ENCODE measurements at places on chromosomes 16 and 17.

GRCh38 chr17:4898927-4899326, 409 bp upstream of the C17orf107 start:
- no peak for DNase-seq

DNA sequence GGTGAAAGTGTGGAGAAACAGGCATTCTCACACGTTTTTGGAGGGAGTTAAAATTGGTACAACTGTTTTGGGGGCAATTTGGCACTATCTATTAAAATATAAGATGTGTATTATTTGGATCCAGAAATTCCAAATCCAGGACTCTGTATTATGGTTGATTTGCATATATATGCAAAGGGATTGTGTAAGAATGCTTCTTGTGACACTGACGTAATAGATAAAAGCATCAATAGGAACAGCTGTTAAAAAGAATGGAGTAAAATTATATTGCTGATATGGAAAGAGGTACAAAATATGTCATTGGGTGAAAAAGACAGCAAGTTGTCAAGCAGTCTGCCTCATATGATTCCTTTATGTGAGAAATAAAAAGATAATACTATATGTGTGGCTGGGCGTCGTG, 17.3 kb downstream of the FA2H start:
- no peak for DNase-seq

DNA sequence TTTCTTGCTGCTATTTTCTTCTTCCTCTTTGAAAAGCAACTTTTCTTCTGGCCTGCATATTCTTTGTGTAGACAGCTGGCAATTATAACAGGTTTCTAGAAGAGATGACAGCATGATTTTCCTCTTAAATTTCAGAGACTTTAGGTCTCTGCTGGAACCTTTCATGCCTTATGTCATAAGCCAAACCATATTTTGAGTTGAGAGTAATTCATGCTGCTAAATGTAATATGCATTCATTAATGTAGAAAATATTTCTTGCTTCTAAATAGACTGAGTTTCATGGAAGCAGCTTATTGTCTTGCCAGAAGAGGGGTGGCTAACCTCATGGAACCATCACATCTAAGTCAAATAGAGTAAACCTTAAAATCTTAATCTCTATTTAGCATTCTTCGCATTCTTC, 25.9 kb upstream of the ABCA9 start:
- DNase-seq = no peak

DNA sequence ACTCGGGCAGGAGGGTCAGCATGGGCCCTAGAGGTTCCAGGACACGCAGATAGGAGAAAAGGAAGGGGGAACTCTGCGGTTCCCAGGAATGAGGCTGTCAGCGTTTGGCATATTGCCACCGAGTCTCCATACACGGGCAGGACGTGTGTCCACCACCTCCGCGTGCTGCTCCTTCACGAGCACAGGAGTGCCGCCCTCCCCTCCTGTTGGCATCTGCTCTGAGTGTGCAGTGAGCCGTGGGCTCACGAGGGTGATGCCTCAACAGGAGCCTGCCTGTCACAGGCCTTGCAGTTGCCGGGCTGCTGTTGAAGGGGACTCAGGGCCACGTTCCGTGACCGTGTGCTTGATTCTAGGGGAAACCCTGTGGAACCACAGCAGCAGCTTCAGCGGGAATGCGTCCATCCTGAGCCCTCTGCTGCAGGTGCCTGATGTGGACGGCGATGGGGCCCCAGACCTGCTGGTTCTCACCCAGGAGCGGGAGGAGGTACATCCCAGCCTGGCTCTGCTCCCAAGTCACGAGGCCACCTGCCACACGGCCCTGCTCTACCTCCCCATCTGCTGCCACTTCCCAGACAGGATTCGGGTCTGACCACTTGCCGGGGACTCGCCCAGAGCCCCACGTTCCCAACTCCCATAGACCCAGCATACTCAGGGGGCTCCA, 14.6 kb downstream of the RGS11 start:
- DNase-seq = no peak

GRCh38 chr17:73293480-73293911, 18.3 kb downstream of the CDC42EP4 start:
- DNase-seq = no peak

DNA sequence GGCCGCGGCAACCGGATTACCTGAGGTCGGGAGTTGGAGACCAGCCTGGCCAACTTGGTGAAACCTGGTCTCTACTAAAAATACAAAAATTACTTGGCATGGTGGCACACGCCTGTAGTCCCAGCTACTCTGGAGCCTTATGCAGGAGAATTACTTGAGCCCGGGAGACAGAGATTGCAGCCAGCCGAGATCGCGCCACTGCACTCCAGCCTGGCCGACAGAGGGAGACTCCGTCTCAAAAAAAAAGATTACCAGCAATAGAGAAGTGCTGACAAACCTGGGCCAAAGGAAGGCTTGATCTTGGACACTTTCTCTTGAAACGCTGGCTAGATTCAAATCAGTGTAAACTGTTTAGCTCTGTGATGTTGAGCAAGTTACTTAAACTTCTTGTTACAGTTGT, 4.3 kb downstream of the MT1H start:
- DNase-seq = no peak

GRCh38 chr17:78316867-78317789, 42.7 kb downstream of the SOCS3 start:
- no peak for DNase-seq

Data from stimulated activated CD4-positive, alpha-beta T cell treated with anti-CD3 and anti-CD28 coated beads, Interleukin-12 subunit alpha, Interleukin-12 subunit beta, amount 100 ng/mL, for 24 hours (primary cell).